Activated T-helper 1 cell treated with anti-CD3 and anti-CD28 coated beads, Interleukin-12 subunit alpha, Interleukin-12 subunit beta, Interleukin-2, Interleukin-4 antibody, amounts not matched to agents 30 ng/mL and 10 ng/mL and 1 ng/mL, durations not matched to agents 14 hours and 24 hours and 36 hours (primary cell): ENCODE measurements at places on chromosomes 1 and 21.
A peak's percentile ranks its signal among the peaks of the same experiment; 100 is the strongest.

DNA sequence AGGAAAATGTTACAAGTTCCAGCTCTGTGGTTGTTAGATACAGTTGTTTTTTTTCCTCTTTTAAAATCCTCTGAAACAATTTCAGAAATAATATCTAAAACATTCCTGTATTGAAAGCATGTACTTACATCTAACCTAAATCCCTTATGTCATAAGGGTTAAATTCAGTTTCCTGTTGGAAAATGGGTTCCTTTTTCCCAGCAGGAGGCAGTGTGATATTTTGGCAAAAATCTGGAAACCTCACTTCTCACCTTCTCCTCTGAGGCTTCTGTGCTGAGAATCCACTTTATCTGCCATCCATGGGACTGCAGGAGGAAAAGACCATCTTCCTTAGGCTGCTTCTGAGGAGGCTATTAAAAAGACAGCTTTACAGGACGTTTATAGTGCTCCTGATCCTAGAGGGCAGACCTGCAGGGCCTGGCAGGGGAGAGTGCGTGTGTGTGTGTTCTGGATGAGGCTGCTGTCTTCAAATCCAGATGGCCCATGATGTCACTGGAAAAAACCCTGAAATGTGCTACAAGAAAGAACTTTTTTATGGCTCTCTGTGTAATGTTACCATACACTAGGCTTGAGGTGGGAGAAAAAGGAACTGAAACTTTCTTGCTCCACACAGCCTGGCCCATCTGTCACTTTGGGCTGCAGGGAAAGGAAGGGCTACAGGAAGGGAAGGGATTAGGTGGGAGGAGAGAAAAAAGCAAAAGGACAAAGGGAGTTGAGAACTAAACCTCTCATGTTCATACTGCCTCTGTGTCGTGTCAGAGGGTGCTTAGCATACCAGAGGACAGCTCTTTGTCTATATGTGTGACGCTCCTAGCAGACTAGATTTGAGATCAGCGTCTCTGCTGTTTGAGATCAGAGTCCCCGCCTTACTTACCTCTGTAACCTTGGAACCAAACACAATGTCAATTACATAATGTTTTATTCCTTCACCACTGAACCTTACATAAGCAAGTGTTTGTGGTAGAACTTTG is 379.2 kb upstream of the SPAG17 start:
- no peak for DNase-seq

DNA sequence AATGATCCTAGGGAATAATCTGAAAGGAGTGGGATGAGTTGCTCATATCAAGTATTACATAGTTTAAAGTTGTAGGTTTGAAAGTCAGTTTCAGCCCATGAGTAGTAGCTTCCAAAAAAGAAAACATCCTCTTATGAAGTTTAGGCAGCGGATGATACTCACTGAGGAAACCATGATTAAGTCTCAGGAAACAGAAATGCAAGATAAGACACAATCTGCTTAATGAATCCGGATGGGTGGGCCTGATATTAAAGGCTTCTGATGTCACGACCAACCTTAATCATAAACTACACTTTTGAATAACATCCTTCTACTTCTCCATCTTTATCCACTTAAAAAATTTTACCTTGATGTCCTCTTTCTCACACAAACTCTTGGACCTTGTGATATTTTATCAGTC is 61.8 kb downstream of the S1PR1 start:
- no peak for DNase-seq

GRCh38 chr1:42191319-42191718 is 26.8 kb upstream of the GUCA2A start:
- DNase-seq, result no peak

GRCh38 chr1:68213843-68214242 is 18.5 kb downstream of the WLS start:
- DNase-seq, result no peak

DNA sequence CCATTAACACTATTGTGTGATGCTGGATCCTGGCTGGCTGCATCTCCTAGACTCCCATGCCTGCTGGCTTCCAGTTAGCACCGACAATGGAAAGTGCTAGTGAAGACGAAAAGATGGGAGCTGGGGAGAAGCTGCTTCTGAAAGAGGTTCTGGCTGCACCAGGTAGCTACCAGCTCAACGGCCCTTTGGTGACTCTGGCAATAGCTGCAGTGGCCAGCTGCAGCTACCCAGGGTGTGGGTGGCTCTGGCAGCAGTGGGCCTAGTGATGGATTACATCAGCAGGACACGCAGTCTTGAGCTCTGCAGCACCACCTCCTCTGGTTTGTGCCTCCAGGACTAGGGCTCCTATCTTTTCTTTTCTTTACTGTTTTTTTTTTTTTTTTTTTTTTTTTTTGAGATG is 662.6 kb downstream of the MATN1 start:
- no peak for DNase-seq

GRCh38 chr1:81689531-81689941 is 111.2 kb upstream of the ADGRL2 start:
- no peak for DNase-seq

DNA sequence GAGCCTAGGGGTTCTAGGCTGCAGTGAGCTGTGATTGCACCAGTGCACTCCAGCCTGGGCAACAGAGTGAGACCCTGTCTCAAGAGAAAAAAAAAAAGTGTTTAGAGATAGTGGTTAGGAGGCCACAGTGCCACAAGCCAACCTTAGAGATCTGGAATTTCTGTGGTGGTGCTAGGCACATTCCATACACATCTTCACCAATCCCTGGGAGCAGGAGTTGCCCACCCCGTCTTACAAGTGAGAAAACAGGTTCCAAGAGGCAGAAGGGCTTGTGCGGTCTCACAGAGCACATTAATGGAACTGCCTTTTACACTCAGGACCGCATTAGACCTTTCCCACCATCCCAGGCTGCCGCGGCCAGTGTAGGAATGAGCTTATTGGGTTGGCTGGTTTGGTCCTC is 93.2 kb downstream of the EPHB2 start:
- DNase-seq, result no peak

DNA sequence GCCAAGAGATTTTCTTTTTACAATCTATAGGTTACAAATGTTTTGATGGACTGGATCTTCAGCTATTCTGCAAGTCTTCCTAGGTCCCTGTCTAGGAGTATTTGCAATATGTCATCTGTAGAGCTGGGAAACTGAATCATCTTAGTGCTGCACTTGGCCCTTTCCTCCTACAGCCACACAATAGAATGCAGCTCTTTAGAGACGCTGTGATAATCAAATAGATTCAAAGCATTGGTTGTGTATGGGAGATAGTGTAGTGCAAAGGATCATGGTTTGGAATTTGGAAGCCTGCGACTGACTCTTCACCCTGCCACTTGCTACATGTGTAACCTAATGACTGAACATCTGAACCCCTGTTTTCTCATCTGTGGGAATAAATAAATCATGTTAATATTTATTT is 93.7 kb downstream of the AK5 start:
- no peak for DNase-seq

- DNase-seq, result peak; percentile 68
Measured at GRCh38 chr21:44927587-44928461, 7.1 kb upstream of the ITGB2 start.

DNA sequence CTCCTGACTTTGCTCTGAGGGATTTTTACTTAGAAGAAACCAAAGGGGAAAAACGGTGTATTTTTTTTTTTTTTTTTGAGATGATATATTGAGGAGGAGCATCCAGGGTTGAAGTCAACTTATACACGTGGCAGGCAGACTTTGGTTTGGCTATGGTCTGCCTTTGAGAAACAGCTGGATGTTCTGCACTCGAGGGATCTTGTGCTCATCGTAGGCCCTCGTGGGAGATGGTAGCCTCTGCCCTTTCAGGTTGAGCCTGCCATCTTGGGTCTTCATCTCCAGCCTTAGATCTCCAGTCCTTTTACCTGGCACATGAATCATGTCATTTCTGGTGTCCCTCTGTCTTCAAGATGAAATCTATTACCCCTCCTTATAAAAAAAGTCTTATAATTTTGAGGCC is 67.1 kb upstream of the UBE2U start:
- no peak for DNase-seq

DNA sequence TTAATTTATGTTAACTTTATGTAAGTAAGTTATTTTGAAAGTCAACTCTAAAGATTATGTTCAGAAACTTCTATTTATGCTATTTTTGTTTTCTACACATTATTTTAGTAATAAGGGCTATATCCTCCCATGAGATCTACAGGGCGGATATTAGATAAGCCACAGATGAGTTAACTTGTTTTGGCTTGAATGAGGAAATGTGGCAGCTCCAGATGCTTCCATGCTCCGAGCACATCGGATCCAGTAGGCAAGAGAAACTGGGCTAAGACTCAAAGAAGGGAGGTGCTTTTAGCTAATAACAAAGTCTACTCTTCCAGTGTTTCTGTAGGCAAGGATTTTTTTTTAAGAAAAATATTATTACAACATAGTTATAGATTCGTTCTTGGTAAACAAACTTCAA is 20.0 kb upstream of the LAMC1 start:
- no peak for DNase-seq

- DNase-seq, result no peak
Measured at GRCh38 chr1:164092603-164093353, 466.2 kb upstream of the PBX1 start.

GRCh38 chr1:83883979-83884378 is 115.0 kb downstream of the TTLL7 start:
- no peak for DNase-seq

GRCh38 chr1:86068271-86068721 is 88.3 kb downstream of the COL24A1 start:
- no peak for DNase-seq

DNA sequence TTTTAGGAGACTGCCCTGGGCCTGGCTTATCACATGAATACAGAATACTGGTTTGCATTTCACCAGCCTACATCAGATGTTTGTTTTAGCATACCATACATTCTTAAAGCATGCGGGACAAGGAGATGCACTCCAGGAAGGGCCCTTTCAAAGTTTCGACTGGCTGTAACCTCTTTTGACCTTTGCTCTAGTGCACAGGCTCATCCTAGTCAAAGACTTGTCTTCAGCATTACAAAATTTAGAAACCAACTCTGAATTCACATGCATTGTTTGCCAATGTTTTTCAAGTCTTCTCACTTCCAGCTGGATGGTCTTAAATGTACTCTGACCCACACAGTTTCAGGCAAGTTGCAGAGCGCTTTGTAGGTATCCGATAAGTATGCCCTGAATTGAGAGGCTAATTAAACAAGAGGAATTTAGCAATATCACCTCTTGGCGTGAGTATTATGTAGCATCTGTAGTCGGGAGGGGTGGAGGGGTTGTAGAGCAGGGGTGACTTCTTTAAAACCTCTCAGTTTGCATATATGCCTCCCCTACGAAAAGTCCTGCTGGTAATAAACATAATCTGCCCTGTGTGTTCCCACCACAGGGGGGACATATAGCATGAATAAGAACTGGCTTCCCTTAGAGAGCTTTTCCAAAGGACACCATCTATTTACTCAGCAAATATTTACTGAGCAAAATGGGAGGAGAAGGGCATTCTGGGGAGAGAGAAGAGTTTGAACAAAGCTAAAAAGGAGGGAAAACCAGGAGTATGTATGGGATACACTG is 24.4 kb upstream of the AHCYL1 start:
- no peak for DNase-seq

DNA sequence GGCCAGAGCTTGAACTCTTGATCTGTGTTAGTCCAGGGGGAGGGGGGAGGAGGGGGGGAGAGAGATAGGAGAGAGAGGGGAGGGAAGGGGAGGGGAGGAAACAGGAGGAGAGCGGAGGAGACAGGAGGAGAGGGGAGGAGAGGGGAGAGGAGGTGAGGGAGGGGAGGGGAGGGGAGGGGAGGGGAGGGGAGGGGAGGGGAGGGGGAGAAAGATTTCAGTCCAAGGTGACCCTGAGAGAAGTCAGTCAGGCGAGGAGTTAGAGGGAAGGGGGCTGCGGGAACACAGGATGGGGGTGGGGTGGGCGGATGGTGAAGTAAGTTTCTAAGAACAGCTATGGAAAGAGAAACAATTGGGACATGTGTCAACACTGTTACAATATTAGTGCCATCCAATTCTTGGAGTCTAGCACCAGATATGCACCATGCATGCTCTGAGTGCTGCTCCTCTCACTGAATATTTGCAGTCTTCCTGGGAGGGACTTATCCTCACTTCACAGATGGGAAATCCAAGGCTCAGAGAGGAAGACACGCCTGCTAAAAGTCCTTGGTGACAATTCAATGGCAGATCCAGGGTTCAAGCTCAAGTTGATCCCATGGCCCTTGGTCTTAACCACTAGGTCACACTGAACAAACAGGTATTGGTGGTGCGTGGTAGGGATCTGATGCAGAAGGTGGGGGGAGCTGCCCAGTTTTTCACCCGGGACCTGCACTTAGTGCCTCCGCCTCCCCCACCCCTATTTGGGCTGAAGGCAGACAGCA is 42.5 kb upstream of the ECE1 start:
- DNase-seq, result no peak
